ENCODE measurements at places on chromosomes 3 and 15. TPM values are rescaled to one million over a fixed set of nuclear protein-coding genes. Genes with fewer than 3 reads are reported as not detected.

DNA sequence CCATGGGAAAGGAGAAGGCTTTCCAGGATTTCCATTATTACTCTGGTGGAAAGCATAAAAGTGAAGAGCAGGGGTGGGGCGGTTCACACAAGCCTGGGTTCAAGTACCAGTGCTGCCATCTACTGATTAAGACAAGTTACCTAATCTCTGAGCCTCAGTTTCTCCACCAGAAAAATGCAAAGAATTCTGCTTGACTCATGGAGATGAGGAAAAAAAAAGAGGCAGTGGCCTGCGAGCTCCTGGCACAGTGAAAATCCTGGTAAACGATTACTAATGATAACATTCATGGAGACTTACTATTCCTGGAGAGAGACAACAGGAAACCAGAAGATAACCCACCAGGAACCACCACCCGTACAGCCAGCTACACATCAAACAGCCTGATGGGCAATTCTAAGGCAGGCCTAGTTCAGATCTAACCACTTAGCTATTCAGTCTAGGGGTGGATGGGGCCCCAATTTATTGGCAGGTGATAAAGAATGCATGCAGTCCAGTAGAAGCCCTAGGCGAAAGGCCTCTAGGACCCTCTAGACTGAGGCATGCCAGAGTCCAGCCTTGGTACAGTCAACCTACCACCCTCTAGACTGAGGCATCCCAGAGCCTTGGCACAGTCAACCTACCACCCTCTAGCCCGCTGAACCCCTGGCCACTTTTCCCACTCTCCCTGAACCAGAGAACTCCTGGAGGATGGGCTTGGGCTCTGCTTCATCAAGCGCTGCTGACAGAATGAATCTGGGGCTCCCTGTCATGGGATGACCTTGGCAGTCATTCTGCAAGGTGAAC, 2.5 kb downstream of the AMOTL2 start:
- H3K27me3 ChIP-seq = peaks cover 19% of the 10 kb centered on the region
- no peak for DNase-seq
- no peak overlapping the region for H3K27ac ChIP-seq
- no peak overlapping the region for H3K4me3 ChIP-seq
- H3K4me1 ChIP-seq = peaks cover 10% of the 10 kb centered on the region

Gene PARP14
- total RNA-seq = 47.8 TPM

- peaks cover 17% of the 10 kb centered on the region for H3K4me1 ChIP-seq
- H3K4me3 ChIP-seq = no peak overlapping the region
- no peaks in the 10 kb centered on the region for H3K36me3 ChIP-seq
- H3K27me3 ChIP-seq = peaks cover 10% of the 10 kb centered on the region
These were observed 21.9 kb downstream of the LTF start for GRCh38 chr3:46442576-46443530.

- H3K4me3 ChIP-seq = peak overlapping the region; percentile 33
- H3K27ac ChIP-seq = peak overlapping the region; percentile 93
- DNase-seq = no peak
These were observed 78.0 kb downstream of the BBX start for GRCh38 chr3:107600780-107601179.

GRCh38 chr3:63179862-63180522, 98.1 kb upstream of the SYNPR start:
- no peak overlapping the region for H3K4me3 ChIP-seq
- H3K4me1 ChIP-seq = no peaks in the 10 kb centered on the region
- no peaks in the 10 kb centered on the region for H3K27me3 ChIP-seq

DNA sequence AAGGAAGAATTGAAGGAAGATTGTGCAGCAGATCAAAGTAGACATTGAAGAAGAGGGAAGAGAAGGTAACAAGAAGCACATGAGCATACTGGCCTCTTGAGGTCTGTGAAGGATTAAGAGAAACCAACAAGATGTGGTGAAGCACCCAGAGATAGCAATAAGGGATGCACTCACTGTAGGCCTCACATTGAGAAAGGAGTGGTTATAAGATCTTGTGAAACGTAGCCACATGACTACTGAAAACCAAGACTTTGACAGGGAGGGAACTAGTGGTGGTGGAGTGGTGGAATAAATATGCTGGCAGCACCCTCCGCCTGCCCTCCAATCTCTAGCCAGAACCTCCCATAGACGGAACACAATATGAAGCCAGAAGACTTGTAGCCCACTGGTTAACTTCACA, 651.2 kb downstream of the DIPK2A start:
- H3K36me3 ChIP-seq = no peaks in the 10 kb centered on the region
- DNase-seq = no peak
- H3K27me3 ChIP-seq = no peaks in the 10 kb centered on the region
- no peak overlapping the region for H3K27ac ChIP-seq
- H3K4me3 ChIP-seq = no peak overlapping the region

- H3K27ac ChIP-seq = no peak overlapping the region
- no peak overlapping the region for H3K4me3 ChIP-seq
- no peaks in the 10 kb centered on the region for H3K4me1 ChIP-seq
- H3K27me3 ChIP-seq = peaks cover 19% of the 10 kb centered on the region
- no peak for DNase-seq
These were observed 39.4 kb upstream of the KY start for GRCh38 chr3:134690226-134690625.

Gene CCRL2
- 1.9 TPM for total RNA-seq
